HFFc6 (cell line): ENCODE measurements at places on chromosomes 1 and 21. TPM values are rescaled to one million over a fixed set of nuclear protein-coding genes. Genes with fewer than 3 reads are reported as not detected.

- DNase-seq = no peak
- no peaks in the 10 kb centered on the region for H3K36me3 ChIP-seq
- no peak overlapping the region for H3K4me3 ChIP-seq
- peaks cover 7% of the 10 kb centered on the region for H3K27me3 ChIP-seq
- H3K4me1 ChIP-seq = no peaks in the 10 kb centered on the region
Observed at GRCh38 chr1:168691541-168691940, 37.5 kb downstream of the DPT start.

GRCh38 chr1:202074985-202075384 lies 47.7 kb upstream of the GPR37L1 start:
- peaks cover 21% of the 10 kb centered on the region for H3K4me1 ChIP-seq
- no peaks in the 10 kb centered on the region for H3K36me3 ChIP-seq
- H3K27ac ChIP-seq = no peak overlapping the region
- H3K27me3 ChIP-seq = peaks cover 2% of the 10 kb centered on the region; the same call in 1 of the 2 replicates
- DNase-seq = no peak
- no peak overlapping the region for H3K4me3 ChIP-seq

The TIE1 gene
- 0.12 to 0.34 TPM (median 0.18 TPM) in 3 replicates for total RNA-seq

The FALEC gene
- 0.46 TPM in 1 of 3 replicates, not detected in the others for total RNA-seq

The TNFRSF1B gene
- 0.14 to 0.33 TPM (median 0.32 TPM) in 3 replicates for total RNA-seq

DNA sequence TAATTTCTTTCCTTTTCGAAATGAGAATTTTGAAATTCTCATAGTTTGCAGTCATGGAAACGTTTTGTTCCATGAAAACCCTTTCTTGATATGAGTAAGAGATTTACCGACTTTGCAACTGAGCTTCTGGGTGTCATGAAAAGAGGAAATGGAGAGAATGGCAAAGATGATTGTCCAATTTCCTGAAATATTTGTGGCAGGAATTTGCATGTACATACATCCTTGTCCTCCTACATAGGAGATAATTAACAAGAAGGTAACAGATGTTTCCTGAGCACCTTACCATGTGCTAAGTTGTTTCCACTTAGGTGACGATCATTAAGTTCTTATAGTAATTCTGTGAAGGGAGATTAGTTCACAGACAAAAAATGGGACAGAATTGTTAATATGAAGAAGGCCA lies 170.7 kb downstream of the NEGR1 start:
- H3K36me3 ChIP-seq = no peaks in the 10 kb centered on the region
- no peak overlapping the region for H3K4me3 ChIP-seq
- H3K27ac ChIP-seq = no peak overlapping the region
- no peaks in the 10 kb centered on the region for H3K27me3 ChIP-seq
- DNase-seq = no peak

GRCh38 chr1:90317628-90318027 lies 322.7 kb downstream of the ZNF326 start:
- H3K4me1 ChIP-seq = no peaks in the 10 kb centered on the region
- no peak overlapping the region for H3K27ac ChIP-seq
- no peaks in the 10 kb centered on the region; the same call in 1 of the 2 replicates for H3K27me3 ChIP-seq
- no peak overlapping the region for H3K4me3 ChIP-seq
- DNase-seq = no peak

The C1QB gene
- total RNA-seq = not detected in 3 replicates

- no peak overlapping the region for H3K27ac ChIP-seq
- DNase-seq = peak; percentile 49
- H3K4me1 ChIP-seq = peaks cover 13% of the 10 kb centered on the region; the same call in 1 of the 2 replicates
- peaks cover 3% of the 10 kb centered on the region for H3K27me3 ChIP-seq
- H3K4me3 ChIP-seq = no peak overlapping the region
Observed at GRCh38 chr1:8525216-8525557, 207.3 kb downstream of the SLC45A1 start.

DNA sequence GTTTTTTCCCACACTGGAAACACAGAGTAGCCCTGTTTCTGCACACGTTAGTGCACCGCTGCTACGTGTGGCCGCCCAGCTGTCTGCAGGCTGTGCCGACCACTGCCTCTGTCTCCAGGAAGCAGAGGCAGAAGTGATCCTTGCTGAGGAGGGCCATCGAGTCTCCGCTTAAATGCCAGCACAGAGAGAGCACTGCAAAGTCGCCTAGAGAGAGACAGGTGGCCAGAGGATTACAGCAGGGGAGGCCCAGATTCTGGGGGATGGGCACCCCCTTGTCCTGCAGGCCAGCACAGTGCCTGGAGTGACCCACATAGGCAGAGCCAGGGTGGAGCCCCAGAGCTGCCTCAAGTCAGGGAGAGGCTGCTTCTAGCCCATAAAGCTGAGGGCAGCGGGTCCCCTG lies 6.1 kb downstream of the TPRG1L start:
- no peak overlapping the region for H3K27ac ChIP-seq
- no peaks in the 10 kb centered on the region; the same call in none of the 2 replicates for H3K27me3 ChIP-seq
- no peak for DNase-seq

The CFHR3 gene
- not detected in 3 replicates for total RNA-seq

The CHD5 gene
- 0.08 to 0.24 TPM (median 0.13 TPM) in 3 replicates for total RNA-seq

GRCh38 chr1:6425658-6426057 lies 1.1 kb downstream of the ESPN start:
- H3K27me3 ChIP-seq = peaks cover 41% of the 10 kb centered on the region
- H3K27ac ChIP-seq = no peak overlapping the region
- no peaks in the 10 kb centered on the region for H3K36me3 ChIP-seq
- no peak for DNase-seq
